GM04503 (cell line): ENCODE measurements at places on chromosomes 7 and 10.

- no peak for DNase-seq
Observed at GRCh38 chr7:1144269-1144771, 15.7 kb downstream of the ZFAND2A start.

- no peak for DNase-seq
Observed at GRCh38 chr7:91832493-91833045, 47.9 kb downstream of the MTERF1 start.

- no peak for DNase-seq
Observed at GRCh38 chr7:35253710-35254495, at the start of gene TBX20. Gene TBX20 (minus strand): TSS chr7:35254100. CDS start chr7:35253620, 480 bp downstream.

- DNase-seq = no peak
Observed at GRCh38 chr7:99453105-99453504, 12.9 kb downstream of the ATP5MF start.

GRCh38 chr10:112732277-112732921 is 217.6 kb upstream of the TCF7L2 start:
- no peak for DNase-seq

GRCh38 chr7:70376561-70377031 is 755.3 kb upstream of the GALNT17 start:
- no peak for DNase-seq

DNA sequence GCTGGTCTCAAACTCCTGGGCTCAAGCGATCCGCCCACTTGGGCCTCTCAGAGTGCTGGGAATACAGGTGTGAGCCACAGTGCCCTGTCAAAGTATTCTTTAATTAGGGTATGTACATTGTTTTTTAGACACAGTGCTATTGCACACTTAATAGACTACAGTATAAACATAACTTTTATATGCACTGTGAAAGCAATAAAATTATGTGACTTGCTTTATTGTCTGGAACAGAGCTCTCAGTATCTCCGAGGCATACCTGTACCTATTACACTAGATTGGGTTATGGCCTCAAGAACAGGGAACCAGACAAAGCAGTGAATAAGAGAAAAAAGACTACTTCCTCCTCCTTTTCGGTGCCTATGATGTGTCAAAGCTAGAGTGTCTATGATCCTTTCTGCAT is 13.1 kb downstream of the ATOH7 start:
- no peak for DNase-seq

DNA sequence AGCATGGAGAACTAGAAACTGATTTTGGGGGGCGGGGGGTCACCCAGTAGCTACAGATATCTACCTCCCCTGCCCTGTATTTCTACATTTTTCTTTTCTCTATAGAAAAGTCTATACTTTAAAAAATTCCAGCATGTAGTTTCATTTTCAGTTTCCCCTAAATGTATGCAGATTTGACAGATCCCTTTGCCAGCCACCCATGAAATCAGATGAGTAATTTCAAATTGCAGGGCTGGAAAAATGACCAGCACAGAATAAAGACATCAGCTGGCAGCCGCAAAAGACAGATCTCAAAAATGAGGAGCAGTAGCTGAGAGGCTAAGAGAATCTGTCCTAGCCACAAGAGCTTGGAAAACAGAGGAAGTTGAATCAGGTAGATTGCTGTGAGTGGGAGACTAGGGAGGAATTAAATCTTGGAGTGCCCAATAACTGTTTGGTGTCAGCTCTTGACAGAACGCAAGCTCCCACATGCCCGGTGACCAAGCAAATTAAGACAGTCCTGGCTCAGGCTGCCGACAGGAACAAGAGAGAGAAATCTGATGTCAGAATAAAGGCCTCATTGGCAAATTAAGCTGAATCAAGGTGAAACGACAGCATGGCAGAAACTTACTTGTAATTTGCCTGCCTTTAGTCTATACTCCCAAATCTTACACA is 24.5 kb downstream of the ADRB1 start:
- no peak for DNase-seq

GRCh38 chr7:39637400-39637799 is 14.0 kb downstream of the RALA start:
- DNase-seq = no peak

- DNase-seq = no peak
Observed at GRCh38 chr7:104497379-104497967, 169.1 kb downstream of the LHFPL3 start.

- peak; percentile 80 for DNase-seq
Observed at GRCh38 chr10:101817337-101818118, 716 bp downstream of the OGA start.

DNA sequence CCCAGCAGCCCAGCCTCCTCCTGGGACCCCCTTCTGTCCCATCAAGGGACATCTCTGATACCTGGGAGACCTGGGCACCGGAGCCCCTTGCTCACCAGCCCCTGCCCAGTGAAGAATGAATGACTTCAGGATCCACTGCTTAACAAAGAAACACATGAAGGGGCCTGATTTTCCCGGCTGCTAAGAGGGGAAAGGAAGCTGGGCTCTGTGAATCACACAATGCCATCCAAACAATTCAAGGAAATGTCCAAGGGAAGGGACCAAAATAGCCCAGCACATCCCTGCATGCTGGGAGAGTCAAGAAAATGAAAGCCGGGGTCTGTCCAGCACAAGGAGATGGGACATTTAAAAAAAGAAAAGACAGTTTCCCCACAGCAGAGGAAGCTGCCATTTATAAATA is 128.7 kb upstream of the JCAD start:
- no peak for DNase-seq

- no peak for DNase-seq
Observed at GRCh38 chr10:86327954-86328725, 38.5 kb downstream of the GRID1 start.

DNA sequence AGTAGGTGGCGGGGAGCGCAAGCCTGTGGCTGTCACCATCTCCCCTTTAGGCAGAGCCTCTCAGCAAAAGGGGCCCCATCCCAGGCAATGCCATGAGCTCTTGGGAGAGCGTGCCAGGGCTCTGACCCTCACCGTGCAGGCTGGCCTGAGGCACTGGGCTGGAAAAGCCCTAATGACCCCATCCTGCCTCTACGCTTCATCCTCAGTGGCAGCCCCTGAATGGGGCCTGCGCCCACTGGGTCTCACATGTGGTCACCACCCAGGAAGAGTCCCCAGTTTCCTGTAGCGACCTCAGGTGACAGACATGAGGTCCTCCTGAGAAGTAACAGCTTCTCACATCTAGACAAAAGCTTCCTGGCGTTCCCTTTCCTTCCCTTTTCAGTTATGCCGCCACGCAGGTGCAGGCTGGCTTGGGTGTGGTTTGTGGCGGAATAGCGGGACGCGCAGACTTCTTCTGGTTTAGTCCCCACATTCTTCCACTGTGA is 59.2 kb downstream of the CLEC2L start:
- no peak for DNase-seq

GRCh38 chr7:1100386-1100785 is 12.5 kb downstream of the GPER1 start:
- no peak for DNase-seq

DNA sequence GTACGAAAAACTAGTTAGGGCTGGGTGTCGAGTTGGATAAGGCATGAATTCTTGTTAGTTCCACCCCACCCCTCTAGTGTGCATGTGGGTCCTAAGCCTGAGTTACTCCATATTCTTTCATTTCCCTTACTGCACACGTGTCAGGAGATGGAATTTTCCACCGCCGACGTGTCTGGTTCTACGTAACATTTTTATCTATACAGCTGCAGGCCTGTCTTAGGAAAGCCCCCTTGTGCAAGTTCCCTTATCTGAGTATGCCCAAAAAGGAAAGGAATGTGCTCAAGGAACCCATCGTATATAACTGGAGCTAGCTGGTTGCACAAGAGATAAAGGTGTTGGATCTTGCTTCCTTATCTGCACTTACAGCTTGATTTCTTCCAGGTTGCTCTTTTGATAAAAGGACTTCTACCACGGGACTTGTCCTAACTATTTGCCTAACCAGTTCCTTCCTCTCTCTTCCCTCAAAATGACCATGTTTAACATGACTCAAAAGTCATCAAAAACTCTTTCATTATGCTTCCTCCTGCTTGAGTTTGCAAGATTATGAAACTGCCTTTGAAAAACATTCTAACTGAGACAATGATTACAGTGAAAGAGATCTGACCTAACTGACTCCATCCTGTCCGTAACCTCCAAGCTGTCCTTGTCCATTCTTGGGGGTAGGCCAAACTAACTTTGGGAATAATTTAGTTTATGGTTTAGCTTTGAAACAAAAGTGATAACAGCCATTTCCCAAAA is 181.4 kb downstream of the AKR1D1 start:
- no peak for DNase-seq

GRCh38 chr7:101538596-101539459 is 90.3 kb downstream of the MYL10 start:
- DNase-seq = no peak
